T-helper 1 cell (primary cell): ENCODE measurements at places on chromosomes 11 and 22.
A peak's percentile ranks its signal among the peaks of the same experiment; 100 is the strongest.

DNA sequence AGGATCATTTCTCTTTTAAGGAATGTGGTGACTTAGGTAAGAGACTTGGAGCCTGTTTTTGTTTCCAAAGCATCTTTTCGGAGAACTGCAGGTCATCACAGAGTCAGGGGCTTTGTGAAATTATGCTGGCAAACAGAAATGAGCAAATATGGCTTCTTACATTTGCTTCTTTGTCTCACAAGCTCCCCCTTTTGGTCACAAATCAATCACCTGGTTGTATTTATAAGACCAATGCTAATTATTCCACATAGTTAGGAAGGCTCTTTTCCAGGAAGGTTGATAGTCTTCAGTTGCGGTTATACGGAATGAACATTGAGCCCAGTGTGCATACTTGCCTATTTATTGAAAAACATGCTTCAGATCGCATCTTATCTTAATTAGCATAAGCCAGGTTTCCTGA is 34.6 kb upstream of the CEP126 start:
- DNase-seq, result no peak

DNA sequence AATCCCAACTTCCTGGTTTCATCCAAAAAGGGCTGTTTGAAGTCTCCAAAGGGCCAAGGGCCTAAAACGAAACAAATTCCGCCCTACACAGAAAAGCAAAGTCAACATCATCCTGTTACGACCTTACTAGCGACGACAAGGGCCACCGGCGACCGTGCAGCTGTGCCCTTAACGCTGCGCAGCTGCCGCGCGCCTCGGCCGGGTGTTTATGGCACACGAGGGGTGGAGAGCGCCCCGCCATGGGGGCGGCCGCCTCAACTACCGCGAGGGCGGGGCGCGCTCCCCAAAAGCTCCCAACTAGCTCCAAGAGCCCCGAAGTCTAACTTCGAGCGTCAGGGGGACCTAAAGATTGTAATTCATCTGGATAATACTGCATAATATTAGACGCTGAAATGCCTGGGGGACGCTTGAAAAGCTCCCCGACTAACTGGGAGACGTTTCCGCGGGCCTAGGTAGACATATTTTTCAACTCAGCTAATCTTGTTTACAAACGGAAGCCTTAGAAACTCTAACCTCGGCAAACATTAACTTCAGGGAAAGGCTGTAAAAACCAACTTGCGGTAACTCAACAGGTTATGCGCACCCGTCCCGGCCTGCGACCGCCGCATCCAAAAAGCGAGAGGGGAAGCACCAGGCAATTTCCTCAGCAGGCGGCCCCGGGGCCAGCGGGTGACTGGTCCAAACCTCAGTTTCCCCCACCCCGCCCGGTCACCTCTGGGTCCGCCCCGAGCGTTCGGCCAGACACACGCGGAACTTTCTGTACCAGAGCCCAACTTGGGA is 694 bp downstream of the TMEM123 start:
- DNase-seq, result peak; percentile 62

- no peak for DNase-seq
These were observed 5.6 kb upstream of the KCTD17 start for GRCh38 chr22:37045958-37046357.

DNA sequence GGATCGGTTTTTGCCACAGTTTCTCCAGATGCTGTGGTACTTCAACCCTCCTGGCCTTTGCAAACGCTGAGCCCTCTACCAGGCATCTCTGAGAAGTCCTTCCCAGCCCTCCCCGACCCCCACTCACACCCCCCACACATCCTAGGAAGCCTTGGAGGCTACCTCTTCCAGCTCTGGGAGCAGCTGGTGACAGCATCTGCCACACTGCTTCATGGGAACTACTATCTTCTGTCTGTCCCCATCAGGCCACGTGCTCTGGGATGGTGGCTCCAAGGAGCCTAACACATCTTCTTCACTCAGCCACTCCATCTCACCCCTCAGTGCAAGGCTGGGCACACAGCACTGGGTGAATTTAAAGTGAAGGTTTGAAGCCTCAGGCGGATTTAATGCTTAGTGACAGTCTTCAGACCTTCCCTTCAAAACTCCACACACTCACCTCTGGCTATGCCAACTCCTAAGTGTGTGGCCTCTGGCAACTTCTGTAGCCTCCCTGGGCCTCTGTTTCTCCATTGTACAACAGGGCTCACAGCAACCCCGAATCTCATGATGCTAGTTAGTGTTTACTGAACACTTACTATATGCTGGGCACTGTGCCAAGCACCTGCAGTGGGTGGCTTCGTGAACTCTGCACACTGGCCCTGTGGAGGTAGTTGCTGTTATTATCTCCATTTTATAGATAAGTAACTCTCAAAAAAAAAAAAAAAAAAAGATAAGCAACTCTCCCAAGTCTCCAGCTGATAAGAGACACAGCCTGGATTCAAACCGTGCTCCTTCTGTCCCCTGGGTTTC is 7.3 kb upstream of the TP53I11 start:
- no peak for DNase-seq

- DNase-seq, result no peak
These were observed 82.5 kb downstream of the C22orf31 start for GRCh38 chr22:28978863-28979796.

GRCh38 chr11:112085822-112086421 is 634 bp downstream of the TIMM8B start:
- no peak for DNase-seq

GRCh38 chr22:47748957-47749356 is 986.5 kb downstream of the TBC1D22A start:
- no peak for DNase-seq

GRCh38 chr11:128026596-128026995 is 560.8 kb downstream of the ETS1 start:
- no peak for DNase-seq

GRCh38 chr11:117610901-117611300 is 186.1 kb downstream of the DSCAML1 start:
- no peak for DNase-seq

DNA sequence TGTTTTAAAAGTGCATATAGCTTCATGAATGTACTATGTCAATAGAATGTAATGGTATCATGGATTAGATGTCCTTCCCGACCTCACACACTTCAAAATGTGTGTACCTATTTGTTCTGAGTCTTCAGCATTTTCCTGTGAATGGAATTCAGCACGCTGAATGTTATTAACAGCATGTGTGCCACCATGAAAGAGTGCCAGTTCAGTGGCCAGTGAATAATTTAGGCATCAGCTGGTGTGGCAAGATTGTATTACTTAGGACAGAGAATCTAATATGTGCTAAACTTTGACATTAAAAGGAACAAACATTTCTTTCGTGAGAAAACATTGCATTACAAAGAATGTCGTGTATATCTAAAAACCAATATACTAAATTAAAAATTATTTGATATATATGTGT is 46.4 kb downstream of the HIPK3 start:
- DNase-seq, result no peak

DNA sequence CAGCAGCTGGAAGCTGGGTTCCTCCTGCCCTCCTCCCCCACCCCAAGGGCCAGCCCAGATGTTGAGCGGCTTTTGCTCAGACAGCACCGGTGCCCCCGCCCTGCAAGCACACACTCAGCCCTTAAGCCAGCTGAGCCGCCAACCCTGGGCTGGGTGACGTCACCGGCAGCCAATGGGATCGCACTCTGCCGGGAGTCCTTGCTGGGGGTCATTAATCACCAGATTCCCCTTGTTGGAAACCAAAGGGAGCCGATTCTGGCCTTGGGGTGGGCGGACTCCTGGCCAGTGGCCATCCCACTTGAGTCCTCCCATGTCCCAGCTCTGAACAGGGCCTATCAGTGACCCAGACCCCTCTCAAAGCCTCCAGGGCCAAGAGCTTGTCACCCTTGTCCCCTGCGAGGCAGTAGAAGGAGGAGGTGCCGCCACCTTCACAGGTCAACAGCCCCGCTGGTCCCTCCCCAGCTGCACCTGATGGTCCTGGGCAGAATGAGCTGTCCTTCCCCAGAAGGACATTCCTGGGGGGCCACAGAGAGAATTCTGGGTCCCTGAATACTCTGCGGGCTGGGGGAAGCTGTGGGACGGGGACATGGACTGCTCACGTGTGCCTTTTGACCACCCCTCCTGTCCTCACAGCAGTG is 7.4 kb downstream of the DUSP8 start:
- DNase-seq, result no peak

GRCh38 chr11:72236083-72236697 is 7.8 kb downstream of the PHOX2A start:
- no peak for DNase-seq

GRCh38 chr11:8310743-8311298 is 47.1 kb upstream of the LMO1 start:
- DNase-seq, result no peak

DNA sequence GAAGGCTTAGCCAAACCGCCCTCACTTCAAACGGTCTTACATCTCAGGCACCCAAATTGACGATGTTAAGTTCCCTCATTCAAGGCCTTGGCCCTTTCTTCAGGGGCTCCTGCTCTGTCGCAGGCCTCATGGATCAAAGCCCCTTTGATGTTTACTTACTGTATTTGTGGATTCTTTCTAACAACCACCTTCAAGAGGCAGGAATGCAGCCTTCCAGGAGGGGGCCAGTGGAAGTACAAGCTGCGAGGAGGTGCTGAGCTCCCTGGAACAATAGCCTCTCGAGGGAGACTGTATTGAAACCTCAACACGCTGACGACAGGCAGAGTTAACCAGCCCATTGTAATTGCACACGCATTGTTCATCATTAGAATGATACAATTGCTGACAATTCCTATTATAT is 209.1 kb downstream of the ST3GAL4 start:
- DNase-seq, result no peak

DNA sequence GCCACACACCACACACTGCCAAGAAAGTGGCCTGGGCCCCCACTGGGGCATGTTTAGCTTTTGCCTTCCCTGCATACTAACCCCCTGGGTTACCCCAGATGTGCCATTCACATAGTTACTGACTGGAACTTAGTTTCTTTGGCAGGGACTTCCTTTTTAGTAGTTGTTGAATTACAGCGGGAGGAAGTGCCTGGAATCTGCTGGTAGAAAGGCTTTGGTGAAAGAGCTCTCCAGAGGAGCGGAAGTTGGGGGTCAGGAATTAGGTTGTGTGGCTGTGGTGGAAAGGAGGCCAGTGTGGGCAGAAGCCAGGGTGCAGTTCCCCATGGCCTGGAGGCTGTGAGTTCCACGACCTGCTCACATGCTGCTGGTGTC is 69.0 kb downstream of the MED15 start:
- no peak for DNase-seq

DNA sequence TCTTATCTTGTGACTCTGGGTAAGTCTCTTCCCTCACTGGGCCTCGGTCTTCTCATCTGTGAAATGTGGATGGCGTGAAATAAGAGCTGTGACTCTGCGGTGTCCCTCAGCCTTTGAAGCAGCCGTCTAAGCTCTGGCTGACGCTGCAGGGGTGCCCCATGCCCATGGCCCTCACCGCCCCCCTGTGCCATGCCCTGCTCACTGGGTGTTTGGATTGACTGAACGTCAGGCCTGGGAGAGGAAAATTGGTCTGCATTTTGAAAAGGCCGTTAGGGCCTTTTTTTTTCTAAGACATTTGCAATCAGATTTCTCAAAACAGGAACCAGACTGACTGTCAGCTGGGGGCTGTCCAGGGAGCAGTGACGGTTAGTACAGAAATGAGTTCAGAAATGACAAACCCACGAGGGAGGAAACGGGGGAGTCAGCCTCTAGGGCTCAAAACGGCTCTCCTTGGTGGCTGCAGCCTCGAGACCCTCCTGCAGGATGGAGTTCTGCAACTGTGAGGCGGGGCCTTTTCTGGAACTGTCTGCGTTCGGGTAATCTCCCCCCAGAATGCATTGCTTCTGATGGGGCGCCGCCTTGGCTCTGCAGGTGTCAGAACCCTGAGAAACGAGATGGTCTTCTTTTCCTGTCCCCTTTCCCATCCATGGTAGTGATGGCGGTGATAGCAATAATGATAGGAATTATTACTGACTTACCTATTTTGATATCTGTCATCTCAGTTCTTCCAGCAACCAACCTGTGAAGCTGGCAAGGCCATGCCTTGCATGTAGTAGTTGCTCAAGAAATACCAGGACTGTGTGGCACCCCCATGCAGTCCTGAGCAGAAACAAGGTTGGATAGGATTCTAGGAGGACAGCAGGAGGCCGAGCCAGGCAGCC is 2.0 kb downstream of the GRK2 start:
- peak; percentile 45 for DNase-seq

DNA sequence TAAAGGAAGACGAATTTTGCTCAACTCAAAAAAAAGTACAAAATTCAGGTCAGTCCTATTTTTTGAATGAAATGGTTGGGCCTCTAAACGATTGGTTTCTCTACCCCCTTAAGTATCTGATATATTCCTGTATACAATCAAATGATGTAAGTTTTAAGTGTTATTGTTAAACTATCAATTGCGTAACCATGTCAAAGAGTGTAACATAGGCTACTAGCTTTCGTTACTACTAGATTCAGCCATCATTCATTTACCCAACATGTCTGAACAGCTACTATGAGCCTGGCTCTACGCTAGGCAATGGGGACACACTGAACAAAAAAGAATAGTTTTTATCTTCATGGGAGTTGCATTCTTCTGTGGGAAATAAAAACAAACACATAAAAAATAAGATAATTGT is 3.3 kb downstream of the RAB6A start:
- DNase-seq, result no peak

DNA sequence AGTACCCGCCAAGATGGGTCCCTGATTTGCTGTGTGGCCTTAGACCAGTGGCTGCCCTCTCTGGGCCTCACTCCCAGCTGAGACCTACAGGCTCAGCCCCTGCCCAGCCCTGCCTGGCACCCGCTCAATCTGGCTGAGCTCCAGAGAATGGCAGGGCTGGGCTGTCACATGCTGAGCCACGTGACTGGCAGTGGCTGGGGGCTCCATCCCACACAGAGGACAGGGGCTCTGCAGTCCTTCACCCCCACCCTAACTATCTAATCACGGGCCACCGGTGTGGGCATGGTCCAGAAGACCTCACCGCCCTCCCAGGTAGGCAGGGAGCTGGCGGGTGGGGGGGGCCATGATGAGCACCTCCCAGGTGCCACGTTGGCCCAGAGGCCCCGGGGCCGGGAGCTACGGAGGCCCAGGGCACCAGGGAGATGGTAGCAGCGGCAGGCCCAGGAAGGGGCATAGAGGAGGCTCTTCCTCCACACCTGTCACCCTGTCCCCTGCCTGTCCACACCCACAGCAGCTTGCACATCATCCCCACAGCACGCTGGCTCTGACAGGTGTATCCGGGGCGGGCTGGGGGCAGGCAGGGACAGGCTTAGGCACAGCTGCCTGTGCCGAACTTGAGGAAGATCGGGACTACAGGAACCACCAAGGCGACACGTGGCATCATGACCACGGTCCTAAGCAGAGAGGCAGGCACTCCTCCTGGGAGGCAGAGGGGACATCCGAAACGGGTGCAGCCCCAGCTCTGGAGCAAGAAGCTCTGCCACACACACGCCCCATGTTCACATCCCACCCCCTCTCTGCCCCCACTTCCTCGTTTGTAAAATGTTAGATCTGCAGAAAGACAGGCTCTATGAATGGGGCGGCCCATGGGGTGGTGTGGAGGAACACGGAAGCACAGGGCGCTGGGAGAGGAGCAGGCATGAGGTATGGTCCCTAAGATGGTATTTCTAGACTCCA is 1.5 kb upstream of the ALDH3B1 start:
- DNase-seq, result no peak

GRCh38 chr22:35905894-35906293 is 122.7 kb downstream of the RBFOX2 start:
- no peak for DNase-seq

GRCh38 chr22:17046566-17047348 is 38.0 kb upstream of the IL17RA start:
- no peak for DNase-seq

GRCh38 chr11:96013461-96014213 is 89.7 kb upstream of the MTMR2 start:
- no peak for DNase-seq
